Smooth muscle cell of the umbilical artery (primary cell): ENCODE measurements at places on chromosomes 6 and 20. TPM values are rescaled to one million over a fixed set of nuclear protein-coding genes. Genes with fewer than 3 reads are reported as not detected.

NOX3 gene
- not detected in 2 replicates for total RNA-seq

LTB gene
- total RNA-seq: not detected in 2 replicates

ZNF451 gene
- total RNA-seq: 70.7 and 86.0 TPM in 2 replicates

TRIM40 gene
- total RNA-seq: not detected in 2 replicates

MDC1 gene
- 4.5 and 13.2 TPM in 2 replicates for total RNA-seq
